ENCODE measurements at places on chromosomes 13 and 19.
A peak's percentile ranks its signal among the peaks of the same experiment; 100 is the strongest.

DNA sequence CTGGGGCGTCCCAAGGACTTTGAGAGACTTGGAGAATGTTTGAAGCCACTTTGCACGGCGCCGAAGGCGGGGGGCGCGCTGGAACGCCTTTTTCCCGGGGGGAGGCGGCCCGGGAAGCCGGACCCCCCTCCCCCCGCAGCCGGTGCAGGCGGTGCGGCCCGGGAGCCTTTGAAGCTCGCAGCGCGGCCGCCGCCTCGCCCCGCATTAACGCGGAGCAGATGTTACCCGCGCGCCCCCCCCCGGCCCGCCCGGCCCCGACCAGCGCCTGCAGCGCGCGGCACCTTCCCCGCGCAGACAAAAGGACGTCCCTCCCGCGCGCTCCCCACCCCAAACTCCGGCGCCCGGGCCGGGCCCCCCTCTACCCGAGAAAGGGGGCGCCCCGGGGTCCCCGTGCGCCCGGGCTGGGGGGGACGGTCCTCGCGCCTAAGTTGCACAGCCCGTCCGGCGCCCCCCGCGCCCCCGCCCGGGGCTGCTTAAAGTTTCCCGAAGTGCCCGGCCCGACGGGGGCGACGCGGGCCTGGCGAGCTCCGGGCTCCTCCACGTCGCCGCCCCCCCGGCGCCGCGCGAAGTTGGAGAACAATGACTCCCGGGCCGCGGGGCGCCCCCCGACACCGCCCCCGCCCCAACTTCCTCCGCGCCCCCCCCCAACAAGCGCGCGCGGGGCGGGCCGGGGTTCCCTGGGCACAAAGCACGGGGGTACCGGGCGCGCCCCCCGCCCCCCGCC is 685 bp downstream of the TCF3 start:
- DNase-seq, result peak; percentile 56

GRCh38 chr19:920051-920864 is 3.1 kb downstream of the KISS1R start:
- DNase-seq, result peak; percentile 63

DNA sequence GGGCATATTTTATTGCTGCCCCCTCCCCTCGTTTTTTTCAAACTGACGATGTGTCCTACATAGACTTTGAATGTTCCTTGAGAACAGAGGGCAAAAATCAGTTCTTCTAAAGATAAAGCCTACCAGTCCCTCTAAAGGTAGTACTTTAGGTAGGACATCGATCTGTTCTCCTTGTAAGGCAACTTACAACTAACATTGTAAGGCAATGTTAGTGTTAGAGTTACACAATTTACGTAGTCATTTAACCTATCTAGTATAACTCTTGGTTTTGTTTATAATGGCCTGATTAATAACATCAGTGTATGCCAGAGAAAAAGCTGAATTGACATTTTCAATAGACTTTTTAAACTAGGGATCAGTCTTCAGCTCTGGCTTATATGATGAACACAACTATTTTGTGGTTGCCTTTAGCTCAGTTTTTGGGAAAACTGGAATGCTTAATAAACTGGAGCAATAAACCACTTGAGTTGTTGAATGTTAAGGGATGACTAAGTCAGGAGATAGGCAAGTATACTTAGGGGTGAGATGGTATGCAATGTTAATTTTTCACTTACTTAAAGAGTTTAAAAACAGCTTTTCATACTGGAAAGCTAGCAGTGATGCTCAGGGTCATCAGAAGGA is 2.2 kb downstream of the NDFIP2 start:
- no peak for DNase-seq

DNA sequence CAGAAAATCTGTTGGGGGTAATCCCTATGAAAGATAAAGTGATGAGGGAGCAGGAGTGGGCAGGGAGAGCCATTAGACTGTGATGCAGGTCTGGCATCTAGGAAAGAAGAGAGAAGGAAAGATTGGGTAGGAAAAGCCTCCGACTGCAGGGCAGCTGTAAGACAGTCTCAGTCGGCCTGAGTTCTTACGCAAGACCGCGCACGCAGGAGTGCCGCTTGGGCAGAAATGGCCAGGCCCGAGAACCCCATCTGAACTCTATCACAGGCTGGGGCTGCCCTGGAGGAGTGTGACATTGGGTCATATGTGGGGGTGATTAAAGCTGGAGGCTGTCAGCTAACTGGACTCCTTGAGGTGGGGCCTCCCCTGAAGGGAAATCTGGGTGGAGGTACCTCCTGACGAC is 13.9 kb upstream of the FBXL3 start:
- DNase-seq, result no peak

- no peak for DNase-seq
Observed at GRCh38 chr19:58544591-58545285, 874 bp downstream of the TRIM28 start.

DNA sequence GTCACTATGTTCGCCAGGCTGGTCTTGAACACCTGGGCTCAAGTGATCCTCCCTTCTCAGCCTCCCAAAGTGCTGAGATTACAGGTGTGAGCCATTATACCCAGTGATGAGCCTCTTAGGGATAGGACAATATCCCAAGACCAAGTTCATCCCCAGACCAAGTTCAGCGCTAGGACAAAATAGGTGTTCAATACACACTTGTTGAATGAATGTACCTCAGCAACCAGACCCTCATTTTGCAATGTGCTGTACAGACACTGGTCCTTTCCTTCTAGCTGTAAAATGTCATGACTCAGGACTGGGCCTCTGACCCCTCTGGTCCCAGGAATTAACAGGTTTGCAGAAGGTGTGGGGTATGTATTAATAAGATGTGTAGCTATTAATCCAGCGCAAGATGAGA is 246.0 kb downstream of the TSHZ3 start:
- DNase-seq, result no peak

DNA sequence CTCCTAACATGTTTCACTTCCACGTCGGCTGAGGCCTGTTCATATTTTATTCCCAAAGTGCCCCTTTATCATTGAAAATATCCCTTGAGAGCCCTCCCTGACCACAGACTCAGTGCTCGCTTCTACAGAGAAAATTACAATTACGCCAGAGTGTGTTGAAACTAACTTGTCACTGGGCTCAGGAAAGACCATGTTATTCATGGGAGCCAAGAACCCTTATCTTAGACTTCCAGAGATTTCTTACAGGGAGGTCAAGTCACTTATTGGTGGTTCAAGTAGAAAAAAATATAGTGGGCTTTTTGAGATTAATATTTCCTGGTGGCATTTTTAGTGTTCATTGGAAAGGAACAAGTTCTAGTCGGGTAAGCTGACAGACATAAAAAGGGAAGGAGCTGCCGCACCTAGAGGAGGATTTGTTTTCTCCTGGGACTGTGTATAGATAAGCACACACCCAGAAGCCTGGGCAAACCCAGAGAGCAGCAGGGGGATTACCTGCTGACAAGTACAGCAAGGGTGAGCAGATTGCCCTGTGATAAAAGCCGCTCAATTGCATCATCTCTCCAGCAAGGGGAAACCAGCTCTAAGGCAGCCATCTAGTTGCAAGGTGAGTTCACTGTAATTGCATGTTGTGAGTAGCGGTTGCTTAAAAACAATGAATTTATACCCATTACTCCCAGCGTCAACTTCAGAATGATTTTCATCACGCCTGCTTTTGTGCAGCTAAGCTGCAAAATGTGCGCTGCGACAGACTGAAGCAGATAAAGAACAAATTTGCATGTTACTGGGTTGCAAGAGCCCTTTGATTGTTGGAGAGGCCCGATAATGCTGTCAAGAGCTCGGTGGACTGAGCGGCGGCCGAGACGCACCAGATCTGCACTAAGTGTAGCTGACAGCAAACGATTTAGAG is 46.2 kb downstream of the DCT start:
- DNase-seq, result no peak

- DNase-seq, result no peak
Observed at GRCh38 chr13:98581971-98582702, 5.2 kb upstream of the STK24 start.

DNA sequence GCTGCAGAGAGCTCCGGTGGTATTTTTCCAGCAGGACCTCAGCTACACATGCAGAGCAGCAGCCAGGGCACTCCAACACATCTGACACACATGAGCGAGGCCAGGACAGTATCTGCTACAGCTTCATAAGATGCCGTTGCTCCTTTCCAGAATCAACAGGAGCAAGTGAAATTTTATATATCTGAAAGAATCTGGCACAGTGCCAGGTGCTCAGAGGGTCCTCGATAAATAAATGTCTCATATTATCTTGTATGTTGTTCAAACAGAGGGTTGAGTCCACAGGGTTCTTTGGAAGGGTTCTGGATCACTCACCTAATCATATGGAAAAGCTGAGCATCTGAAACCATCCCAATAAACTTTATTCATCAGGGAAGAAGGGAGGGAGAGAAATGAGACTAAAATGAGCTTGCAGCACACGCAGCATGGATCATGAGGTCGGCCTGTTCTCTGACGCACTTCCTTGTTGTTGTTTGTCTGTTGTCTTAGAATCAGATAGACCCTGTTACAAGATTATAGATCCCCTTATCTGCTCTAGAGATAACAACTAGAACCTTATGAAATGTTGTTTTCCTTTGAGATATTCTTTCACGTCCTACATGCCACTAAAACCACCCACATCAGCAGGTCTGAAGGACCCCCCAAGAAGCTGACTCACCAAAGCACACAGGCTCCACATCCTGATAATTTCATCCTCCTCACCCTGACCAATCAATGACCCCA is 3.2 kb upstream of the METTL21C start:
- no peak for DNase-seq

- peak; percentile 90 for DNase-seq
Observed at GRCh38 chr19:46513461-46514236, 18.0 kb upstream of the PNMA8B start.

DNA sequence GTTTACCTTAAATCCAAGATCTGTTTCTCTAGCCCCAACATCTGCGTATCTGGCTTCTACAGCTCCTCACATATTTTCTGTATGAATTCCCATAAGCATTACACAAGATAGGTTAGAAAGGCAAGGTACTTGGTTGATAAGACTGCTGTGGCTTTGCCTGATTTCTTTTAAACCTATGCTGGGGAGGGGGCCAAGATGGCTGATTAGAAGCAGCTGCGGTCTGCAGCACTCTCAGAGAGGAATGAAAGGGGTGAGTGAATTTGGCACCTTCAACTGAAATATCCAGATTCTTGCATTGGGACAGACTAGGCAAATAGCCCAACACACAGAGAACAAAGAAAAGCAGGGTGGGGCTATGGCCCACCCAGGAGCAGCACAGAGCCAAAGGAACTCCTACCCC is 12.2 kb upstream of the DLEU7 start:
- no peak for DNase-seq

- DNase-seq, result no peak
Observed at GRCh38 chr19:17505223-17505622, 6.2 kb upstream of the PGLS start.

- no peak for DNase-seq
Observed at GRCh38 chr19:46919324-46919723, 58.5 kb downstream of the ARHGAP35 start.

DNA sequence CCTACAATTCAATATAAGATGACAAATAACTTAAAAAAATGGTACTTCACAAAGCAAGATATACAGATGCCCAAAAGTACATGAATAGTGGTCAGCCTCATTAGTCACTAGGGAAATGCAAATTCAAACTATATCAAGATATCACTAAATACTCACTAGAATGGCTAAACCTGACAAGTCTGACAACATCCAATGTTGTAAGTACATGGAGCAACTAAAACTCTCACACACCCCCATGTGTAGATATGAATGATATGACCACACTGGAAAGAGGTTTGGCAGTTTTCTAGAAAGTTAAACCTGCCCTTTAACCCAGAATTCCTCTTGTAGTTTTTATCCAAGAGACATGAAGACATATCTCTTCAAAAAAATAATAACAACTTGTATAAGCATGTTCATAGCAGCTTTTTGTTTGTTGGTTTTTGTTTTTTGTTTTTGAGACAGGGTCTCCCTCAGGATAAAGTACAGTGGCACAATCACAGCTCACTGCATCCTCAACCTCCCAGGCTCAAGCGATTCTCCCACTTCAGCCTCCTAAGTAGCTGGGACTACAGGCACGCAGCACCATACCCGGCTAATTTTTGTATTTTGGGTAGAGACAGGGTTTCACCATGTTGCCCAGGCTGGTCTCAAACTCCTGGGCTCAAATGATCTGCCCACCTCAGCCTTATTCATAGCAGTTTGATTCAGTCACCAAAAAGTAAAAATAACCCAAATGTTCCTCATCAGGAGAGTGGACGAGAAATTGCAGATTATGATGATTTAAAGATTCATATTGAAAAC is 55.1 kb downstream of the RFX2 start:
- DNase-seq, result no peak

GRCh38 chr13:25901460-25902376 is 150.1 kb downstream of the SHISA2 start:
- no peak for DNase-seq

DNA sequence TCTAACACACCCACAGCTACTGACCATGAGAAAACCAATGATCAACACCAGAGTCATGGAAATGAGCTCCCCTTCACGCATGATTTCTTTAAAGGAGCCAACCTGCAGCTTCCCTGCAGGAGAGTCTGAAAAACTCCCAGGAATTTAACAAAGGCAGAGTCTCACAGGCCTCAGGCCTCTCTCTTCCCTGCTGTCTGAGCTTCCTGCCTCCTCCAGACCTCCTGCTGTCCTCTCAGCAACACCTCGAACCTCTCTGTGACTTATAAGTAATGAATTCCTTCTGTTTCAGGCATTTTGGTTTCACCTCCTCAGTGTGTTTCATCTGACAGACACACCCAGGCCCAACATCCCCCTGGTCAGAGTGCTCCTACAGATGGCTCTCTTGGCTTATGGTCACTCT is 1044.4 kb downstream of the UQCRFS1 start:
- no peak for DNase-seq

DNA sequence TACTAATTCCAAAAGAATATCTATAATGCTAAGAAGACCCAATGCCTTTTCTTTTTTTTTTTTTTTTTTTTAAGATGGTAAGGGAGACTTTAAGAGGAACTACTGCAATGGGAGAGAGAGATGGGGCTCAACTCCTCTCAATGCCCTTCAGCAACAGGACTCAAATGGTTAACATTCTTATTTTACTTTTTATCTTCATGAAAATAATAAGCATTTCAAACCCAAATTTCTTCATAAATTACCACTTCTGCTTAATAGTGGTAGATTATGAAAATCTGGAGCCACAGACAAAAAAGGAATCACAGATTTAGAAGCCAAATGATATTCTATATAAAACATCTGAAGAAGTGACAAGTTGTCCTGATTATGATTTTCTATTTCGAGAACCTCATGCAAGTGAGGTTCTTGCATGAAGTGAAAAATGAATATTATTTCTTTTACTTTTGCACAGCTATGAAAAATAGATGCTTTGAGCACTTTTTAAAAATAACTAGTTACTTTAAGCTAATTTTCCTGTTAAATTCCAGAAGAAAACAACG is 74.2 kb downstream of the SERP2 start:
- no peak for DNase-seq

DNA sequence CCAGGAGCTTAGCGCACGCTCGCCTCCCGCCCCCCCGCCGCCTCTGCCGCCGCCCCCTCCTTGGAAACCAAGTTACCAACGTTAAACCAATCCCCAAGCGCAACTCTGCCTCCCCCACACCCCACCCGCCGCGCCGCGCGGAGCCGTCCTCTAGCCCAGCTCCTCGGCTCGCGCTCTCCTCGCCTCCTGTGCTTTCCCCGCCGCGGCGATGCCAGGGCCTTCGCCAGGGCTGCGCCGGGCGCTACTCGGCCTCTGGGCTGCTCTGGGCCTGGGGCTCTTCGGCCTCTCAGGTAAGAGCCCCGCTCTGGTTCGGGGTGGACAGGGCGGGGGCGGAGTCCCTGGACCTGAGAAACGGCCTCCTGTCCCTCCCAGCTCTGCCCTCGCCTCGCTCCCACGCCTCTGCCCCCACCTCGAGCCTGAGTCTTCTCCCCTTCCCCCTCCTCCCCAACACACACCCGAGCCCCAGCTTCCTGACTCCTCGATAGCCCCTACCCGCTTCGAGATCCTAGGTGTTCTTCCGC is at the start of gene ICAM5:
TSS of gene ICAM5 (plus strand) at position 117 of the 521 bp plus-strand sequence. CDS start at position 209, 92 bp downstream.
- DNase-seq, result no peak
